ENCODE measurements at places on chromosomes 12 and 14.
A peak's percentile ranks its signal among the peaks of the same experiment; 100 is the strongest.

- no peak for DNase-seq
Measured at GRCh38 chr14:61545726-61546455, 149.4 kb upstream of the HIF1A start.

- no peak for DNase-seq
Measured at GRCh38 chr14:50736932-50737419, 68.9 kb upstream of the SAV1 start.

- DNase-seq: no peak
Measured at GRCh38 chr14:38255408-38255672, 553 bp downstream of the CLEC14A start.

- DNase-seq: no peak
Measured at GRCh38 chr12:81987371-81987770, 228.2 kb upstream of the PPFIA2 start.

DNA sequence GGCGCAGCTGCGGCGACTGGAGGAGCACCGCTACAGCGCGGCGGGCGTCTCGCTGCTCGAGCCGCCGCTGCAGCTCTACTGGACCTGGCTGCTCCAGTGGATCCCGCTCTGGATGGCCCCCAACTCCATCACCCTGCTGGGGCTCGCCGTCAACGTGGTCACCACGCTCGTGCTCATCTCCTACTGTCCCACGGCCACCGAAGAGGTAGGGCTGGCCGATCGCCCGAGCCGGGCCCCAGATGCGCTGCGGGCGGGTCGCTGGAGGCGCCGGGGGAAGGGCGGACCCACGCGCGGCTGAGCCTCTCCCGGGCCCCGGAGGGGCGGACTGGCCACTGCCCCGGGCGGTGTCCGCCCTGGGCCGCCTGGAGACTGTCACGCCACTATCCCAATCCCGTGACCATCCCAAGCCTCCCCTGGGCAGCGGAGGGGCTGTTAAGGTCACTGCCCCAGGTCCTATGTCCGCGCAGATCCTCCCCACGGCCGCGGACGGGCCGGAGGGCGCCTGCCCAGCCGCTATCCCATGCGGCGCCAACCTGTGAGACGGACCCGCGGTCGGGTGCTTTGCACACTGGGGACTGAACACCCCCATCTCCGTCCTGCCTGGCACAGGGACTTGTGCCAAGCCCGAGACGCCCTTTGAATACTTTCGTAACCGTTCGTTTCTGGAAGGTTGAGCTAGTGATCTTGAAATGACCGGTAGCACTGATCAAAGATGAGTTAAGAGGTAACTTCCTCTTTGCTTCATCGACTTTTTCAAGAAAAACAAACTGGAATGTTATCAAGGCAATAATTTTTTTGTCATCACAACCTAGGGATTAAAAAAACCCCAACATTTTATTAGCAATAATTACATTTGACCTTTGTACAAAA lies 725 bp downstream of the CHPT1 start:
- DNase-seq: no peak

- peak; percentile 73 for DNase-seq
Measured at GRCh38 chr12:57771236-57771872, 551 bp downstream of the METTL1 start.

GRCh38 chr12:50174971-50175715 lies 8.0 kb upstream of the CERS5 start:
- DNase-seq: no peak

- DNase-seq: no peak
Measured at GRCh38 chr14:65483647-65484046, 71.1 kb downstream of the FUT8 start.

- no peak for DNase-seq
Measured at GRCh38 chr14:105087963-105088811, 23.0 kb upstream of the GPR132 start.

GRCh38 chr12:57215668-57216013 lies 953 bp upstream of the NXPH4 start:
- DNase-seq: no peak

DNA sequence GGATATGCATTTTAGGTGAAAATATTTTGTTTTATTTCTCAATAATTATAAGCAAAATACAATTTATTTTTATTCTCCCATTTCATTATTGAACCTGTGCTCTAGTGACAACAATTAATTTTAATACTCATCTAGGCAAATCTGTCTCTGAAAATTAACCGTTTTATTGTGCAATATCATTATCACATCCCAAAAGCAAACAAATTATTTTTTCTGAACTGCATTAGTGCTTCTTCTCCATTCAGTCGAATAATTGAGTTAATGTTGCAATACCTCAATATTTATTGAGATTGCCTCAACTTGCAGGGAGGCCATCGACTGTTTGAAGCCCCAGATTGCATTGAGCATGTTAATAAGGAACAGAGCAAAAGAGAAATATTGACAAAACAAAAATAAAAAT lies 303.2 kb upstream of the LRFN5 start:
- DNase-seq: no peak

DNA sequence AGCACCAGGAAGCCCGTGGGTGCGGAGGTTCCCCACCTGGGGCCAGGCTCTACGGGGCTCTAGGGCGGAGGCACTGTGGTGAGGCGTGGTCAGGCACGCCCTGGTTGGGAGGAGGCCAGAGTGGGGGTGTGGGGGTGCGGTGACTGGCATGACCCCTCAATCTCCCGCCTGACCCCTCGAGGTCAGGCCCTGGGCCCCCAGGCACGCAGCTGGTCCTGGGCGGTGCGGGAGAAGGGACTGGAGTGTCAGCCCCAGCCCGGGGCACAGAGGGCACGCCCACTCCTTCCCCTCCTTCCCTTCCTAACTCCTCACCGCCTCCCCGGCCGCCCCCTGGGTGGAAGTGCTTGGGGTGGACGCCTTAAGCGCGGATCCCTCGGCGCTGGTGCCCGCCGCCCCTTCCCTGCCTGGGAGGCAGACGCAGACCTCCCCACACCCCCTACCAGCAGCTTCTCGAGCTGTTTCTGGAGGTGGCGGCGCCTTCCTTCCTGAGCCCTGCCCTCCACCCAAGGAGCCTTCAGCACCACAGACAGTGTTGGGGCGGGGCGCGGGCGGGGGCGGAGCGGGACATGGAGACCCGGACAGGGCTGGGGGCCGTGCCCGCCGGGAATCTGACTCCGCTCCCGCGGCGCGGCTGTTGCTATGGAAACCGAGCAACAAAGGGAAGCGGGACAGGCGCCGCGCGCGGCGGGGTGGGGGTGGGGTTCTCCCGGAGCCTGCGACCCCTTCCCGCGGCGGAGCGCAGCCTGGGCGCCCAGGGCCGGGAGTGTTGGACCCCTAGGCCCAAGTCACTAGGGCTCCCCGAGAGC lies 741 bp upstream of the CRIP2 start:
- peak; percentile 57 for DNase-seq

DNA sequence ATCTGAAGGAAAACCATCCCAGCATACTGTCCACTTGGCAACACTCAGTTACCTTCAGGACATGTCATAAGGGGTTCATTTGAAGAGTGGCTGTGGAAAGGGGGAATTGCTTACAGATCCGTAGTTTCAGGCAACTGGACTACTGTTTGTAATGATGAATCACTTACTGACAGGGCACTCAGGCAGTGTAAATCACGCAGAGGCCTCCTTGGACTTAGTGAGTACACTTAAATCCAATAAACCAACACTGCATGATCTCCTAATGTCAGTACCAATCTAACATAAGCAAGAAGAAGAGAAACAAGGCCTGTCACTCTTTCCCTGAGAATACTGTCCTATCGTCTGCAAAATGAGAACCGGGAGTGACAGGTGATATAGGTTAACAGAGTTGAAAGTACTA lies 104.8 kb downstream of the TRAFD1 start:
- DNase-seq: no peak

DNA sequence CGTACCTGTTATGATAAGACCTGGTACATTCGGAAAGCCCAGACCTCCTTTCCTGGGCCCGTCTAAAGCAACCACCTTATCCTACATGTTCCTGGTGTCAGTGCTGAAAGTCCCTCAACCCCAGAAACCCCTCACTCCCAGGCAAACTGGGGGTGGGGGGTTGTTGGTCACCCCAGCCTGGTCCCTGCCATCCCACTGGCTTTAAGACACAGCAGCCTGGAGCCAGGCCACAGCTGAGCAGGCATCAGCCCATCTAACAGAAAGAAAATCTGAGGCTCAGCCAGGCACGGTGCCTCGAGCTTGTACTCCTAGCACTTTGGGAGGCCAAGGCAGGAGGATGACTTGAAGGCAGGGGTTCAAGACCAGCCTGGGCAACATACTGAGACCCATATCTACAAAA lies 4.5 kb downstream of the SELPLG start:
- DNase-seq: no peak

DNA sequence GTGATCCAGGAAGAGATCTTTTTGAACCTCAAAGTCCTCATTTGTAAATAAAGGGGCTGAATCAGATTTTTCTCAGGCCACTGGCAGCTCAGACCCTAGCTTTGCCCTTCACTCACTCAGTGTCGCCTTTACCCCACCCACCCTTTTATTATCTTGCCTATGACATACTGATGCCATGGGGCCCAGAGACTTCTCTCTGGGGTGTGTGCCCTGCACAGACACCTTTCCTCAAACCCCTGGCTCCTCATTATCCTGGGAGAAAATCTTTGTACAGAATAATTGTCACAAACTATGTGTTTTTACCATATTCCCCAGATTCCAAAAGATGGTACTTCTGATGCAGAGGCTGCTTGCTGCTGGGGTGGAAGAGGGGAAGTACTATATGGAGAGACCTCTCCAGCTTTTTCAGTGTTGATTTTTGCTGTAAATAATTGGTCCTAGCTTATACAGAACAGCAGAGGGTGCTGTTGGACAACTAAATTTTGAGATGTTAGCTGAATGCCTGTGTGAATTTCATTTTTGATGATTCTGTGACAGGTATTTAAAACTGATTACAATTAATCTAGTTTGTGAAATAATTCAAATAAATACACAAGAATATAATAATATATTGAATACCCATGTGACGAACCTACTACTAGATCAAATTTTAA lies 53.9 kb upstream of the DCD start:
- no peak for DNase-seq

GRCh38 chr12:57127101-57127725 lies 1.1 kb upstream of the LRP1 start:
- no peak for DNase-seq

DNA sequence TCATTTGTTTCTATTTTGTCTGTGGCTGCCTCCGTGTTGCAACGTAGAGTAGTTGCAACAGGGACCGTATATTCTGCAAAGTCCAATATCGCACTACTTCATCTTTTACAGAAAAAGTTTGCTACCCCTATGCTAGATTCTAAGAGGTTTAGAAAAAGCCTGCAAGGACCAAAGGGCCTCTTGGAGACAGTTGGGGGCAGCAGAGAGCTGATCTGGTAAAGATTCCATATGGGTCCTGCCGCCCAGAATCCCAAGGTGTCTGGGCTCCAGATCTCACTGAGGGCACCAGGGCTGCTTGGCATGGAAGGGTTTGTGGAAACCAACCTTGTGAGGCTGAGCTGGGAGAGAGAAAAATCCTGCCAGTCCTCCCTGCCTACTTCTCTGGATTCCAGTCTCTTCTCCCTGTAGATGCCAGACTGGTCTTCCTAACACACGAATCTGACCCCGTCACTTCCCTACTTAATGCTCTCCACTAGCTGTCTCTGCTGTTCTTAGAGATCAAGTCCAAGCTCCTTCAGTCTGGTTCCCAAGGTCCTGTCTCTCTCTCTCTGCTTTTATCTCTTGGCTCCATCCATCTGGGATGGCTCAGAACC lies 74.6 kb downstream of the GLRX5 start:
- DNase-seq: no peak

DNA sequence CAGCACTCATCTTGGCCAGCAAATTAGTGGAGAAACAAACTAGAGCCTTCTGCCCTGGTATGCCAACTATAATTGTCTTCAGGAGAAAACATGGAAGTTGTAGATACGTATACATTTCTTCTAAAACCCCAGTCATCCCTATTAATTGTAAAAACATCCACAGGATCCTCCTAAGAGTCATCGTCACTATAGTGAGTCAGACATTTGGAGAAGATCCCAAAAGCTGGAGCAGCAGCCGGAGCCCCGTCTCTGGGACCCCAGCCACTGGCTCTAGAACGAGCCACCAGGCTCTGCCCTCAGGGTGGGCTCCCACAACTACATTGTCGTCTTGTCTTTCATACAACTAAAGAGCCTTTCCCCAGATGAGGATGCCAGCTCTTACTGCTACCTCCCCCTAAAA lies 15.5 kb downstream of the PRKAB1 start:
- no peak for DNase-seq

Measured in T-helper 17 cell (primary cell).